ENCODE measurements at places on chromosomes 4 and X.

DNA sequence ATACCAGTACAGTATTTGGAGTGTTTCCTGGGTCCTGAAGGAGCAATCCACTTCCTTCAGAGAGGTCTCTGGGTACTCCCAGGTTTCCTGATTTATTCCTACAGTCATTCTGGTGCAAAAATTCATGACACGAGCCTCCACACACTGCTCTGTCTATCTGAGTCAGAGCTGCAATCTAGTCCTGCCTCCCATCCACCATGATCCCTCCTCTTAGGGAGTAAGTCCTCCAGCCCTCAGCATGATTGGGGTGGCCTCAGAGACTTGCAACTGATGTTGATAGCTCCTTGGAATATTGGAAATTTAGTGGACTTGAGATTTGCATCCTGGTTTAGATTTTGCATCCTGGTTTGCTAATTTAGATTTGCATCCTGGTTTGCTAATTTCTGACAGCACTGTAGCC lies 20.5 kb downstream of the CNGA1 start:
- no peak for DNase-seq

GRCh38 chrX:68238568-68238967 lies 194.7 kb downstream of the OPHN1 start:
- DNase-seq = no peak

DNA sequence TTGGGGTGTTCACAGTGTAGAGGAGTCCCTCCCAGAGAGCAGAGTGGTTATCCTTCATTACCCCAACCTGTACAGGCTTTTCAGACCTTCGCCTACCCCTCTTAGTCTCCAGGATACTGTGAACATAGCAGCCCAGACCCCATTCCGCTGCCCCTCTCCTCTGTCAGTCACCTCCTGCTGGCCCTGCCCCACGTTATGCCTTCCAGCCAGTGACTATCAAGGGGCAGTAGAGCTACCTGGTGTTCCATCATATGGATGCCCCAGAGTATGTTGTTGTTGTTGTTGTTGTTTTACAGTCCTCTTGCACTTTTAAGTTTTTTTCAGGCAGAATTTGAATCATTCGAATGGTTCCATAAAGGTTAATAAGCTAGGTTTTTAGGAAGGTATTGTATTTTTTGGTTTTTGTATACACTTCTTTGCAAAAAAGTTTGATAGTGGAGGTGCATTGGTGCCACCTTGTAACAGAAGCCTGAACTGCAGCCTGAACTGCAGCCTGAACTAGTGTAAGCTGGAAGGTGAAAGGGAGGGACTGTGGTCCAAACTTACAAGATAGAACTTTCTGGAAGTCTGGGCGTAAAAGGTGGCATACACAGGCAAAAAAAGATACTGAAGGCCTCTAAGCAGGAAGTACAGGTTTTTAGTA lies 101.4 kb upstream of the RAB40AL start:
- DNase-seq = no peak

DNA sequence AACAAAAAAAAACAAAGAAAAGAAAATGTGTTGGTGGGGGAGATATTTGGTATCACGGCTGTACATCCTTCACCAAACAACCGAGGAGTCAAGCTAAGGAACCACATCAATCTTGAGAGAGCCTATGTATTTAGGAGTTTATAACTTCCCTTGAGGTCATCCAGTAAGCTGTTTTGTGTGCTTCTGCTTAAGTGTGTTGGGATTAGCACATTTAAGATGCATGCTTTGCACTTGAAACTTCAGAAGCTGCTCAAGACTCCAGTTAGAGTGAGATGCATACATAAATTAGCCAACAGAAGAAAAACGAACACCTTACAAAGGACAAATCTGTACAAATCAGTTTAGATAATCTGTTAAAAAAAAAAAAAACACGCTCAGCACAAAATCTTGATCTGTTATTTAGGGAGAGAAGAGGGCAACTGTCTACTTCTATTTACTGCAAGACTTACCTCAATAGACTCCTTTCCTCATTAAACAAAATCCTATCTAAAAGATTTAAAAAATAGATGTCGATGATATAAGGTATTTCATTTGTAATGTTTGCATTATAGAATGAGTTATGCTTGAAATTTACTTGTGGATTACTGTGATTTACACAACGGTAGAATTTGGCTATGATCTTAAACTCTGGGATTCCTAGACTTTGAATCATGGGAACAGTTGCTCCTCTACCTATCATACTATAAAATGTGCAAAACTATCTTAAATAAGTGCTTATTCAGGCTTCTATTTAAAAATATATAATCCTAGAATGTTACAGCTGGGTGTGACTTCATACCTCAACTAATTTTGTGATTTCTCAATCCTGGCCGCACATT lies 53.8 kb upstream of the NAP1L5 start:
- DNase-seq = no peak

- DNase-seq = no peak
These were observed 97.0 kb downstream of the ENPP6 start for GRCh38 chr4:184120549-184121127.

- no peak for DNase-seq
These were observed 196.4 kb upstream of the MAGEB18 start for GRCh38 chrX:25941559-25942250.

GRCh38 chrX:22060415-22061280 lies 28.5 kb downstream of the PHEX start:
- DNase-seq = no peak

DNA sequence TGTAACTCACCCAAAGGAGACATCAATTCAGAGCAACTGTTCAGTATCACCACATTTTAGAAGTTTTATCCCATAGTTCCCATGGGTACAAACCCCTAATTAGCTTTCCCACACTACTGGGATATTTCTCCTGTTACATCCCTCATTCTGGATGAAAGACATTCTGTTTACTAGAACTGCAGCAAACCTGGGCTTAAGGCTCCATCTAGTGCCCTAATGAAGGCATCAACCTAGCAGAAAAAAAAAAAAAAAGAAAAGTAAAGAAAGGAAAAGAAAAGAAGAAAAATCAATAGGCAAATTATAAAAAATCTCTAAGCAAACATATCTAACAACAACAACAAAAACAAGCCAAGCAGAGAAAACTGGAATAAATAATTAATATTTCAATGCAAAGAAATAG lies 133.7 kb upstream of the CPXCR1 start:
- no peak for DNase-seq

GRCh38 chrX:149199734-149200133 lies 305.4 kb downstream of the IDS start:
- no peak for DNase-seq

DNA sequence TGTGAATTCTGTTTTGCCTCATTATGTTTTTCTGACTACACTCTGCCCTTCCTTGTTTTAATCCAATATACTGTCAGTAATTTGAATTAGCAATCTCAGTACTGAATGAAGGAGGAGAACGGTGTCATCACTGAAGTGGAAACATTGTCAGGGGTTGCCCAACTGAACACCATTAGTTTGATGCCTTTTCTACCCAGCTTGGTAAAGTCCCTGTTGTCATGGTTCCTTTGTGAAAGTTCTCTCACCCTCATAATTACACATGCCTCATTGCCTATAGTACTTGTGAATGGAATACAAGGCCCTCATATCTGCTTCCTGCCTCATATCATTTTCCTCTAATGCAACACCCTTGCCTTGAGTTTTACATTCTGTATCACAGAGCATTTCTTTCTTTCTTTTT lies 76.9 kb downstream of the RRAGB start:
- DNase-seq = no peak

- DNase-seq = no peak
These were observed 239.4 kb downstream of the SPATA18 start for GRCh38 chr4:52290466-52290865.

- DNase-seq = no peak
These were observed 259.3 kb upstream of the IGFBP7 start for GRCh38 chr4:57369446-57369845.

GRCh38 chr4:109067508-109068235 lies 234.8 kb downstream of the COL25A1 start:
- DNase-seq = no peak

- no peak for DNase-seq
These were observed 12.7 kb downstream of the MAML3 start for GRCh38 chr4:140141210-140141835.

DNA sequence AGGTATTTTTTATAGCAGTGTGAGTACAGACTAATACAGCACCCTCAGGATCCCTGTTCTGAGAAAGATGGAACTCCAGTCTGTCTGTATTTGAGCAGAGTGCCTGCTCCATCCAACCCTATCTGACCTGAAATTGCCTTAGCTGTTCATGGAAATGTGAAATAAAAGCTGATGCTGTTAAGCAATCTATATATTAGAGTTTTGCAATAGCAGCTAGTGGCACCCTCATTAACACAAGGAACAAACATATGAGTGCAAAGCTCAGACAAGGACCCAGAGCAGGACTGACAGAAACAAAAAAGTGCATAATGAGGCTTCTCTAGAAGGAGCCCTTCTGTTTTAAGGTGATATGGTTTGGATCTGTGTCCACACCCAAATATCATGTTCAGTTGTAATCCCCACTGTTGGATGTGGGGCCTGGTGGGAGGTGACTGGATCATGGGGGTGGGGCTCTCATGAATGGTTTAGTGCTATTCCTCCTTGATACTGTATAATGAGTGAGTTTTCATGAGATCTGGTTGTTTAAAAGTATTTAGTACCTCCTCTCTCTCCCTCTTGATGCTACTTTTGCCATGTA lies 272.9 kb upstream of the KLF3 start:
- DNase-seq = no peak

DNA sequence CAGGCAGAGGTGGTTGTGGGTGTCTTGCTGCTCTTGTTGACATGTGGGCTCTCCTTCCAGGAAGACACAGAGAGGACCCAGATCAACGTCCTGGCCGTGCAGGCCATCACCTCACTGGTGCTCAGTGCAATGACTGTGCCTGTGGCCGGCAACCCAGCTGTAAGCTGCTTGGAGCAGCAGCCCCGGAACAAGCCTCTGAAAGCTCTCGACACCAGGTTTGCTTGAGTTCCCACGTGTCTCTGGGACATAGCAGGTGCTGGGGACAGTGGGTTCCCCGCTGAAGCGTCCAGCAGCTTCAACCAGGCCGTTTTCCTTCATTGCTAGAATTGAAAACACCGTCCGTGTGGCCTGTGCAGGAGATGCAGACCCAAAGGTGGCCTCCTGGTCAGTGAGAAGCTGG lies 25.6 kb upstream of the MSANTD1 start:
- no peak for DNase-seq

DNA sequence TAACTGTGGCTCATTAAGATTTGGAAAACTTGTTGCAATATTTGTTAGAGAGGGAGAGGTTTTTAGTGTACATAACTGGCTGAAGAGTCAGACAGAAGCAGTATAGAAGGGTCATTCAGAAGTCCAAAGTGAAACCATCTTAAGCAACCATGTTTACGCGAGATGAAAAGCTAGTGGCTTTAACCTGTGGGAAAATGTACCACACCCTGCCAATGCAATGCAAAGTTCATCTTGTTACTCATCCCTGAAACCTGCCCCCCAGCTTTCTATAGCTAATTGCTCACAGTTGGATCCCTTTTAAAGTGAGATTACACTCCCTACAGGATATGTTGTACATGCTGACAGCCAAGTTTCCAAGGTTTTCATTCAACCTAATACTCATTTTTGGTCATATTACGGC lies 96.7 kb upstream of the RAPGEF2 start:
- DNase-seq = no peak

GRCh38 chr4:84317513-84317912 lies 181.6 kb downstream of the NKX6-1 start:
- DNase-seq = no peak

- no peak for DNase-seq
These were observed 90.9 kb downstream of the CHRNA9 start for GRCh38 chr4:40425799-40426574.

- DNase-seq = no peak
These were observed 38.6 kb downstream of the CENPU start for GRCh38 chr4:184695178-184695896.

DNA sequence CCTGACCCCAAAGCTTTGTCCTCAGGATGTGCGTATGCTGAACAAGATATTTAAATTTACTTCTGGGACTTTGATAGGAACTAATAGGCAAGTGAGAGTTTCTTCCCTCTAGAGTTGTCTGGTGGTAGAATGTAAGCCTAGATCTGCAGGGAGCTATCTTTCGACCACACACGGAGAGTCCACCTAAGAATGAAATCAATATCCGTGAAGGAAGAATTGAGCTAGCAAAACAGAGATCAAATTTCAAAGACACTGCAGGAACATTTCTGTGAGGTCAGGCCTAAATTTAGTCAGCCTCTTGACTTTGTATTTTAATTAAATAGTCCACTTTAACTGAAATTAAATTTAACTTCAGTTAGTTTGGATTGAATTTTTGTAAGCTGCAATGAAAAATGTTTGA lies 871.3 kb downstream of the RAB28 start:
- no peak for DNase-seq

- DNase-seq = no peak
These were observed 95.7 kb upstream of the FAM47A start for GRCh38 chrX:34227804-34228203.

GRCh38 chr4:184261246-184261645 lies 43.6 kb upstream of the ENPP6 start:
- no peak for DNase-seq

GRCh38 chr4:112023402-112023950 lies 121.8 kb upstream of the FAM241A start:
- no peak for DNase-seq

- no peak for DNase-seq
These were observed 87.1 kb upstream of the PRPS1 start for GRCh38 chrX:107541244-107541643.

DNA sequence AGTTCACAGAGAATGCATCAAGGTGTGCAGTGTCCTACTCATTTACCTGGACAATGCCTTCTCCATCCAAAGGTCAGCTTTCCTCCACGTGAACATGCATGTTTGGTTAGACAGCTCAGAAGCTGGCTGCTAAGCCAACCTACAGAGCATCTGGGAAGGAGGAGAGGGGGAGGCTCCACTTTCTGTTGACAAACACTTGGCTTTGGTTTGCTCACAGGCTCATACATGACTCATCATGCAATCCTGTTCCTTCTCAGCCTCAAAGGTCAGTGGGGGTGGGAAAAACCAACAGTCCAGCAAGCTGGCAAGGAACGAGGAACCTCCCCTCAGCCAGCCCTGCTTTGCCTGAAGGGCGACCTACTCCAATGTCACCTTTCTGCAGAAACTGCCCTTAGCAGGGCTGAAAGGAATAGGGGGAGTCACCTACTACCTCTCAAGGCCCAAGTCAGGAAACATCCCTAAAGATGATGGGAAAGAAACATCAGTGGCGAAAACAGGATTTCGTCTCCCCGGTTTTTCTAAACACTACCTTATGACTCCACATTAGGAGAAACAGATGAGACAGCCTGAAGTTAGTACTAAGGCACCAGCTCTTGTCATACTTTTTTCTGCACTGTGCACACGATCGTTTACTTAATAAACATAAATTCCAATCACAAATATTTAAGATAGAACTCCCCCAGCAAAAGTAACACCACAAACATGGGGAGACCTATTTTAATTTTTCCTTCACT lies 37.9 kb downstream of the RELL1 start:
- no peak for DNase-seq

DNA sequence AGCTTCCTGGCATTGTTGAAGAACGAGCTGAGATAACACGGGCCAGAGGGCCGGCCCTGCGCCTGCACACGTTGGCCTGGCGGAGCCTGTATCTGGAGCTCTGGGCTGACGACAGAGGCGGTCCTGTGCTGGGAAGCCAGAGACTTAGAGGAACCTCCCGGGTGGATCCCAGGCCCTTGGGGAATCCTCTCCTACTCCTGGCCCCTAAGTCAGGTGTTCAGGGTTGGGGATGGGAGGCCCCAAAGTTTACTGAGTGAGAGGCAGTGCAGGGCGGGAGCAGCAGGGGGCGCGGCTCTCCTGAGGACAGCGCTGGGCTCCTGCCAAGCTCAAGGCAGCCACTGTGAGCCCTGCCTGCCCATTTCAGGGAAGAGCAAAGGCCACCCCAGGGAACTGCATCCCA lies 2.5 kb upstream of the HTRA3 start:
- DNase-seq = no peak

GRCh38 chrX:94977562-94977961 lies 1303.6 kb downstream of the FAM133A start:
- no peak for DNase-seq

Data from stimulated activated CD4-positive, alpha-beta T cell treated with anti-CD3 and anti-CD28 coated beads, Interleukin-12 subunit alpha, Interleukin-12 subunit beta, amount 100 ng/mL, for 24 hours (primary cell).